ENCODE measurements at places on chromosomes 4 and X.

DNA sequence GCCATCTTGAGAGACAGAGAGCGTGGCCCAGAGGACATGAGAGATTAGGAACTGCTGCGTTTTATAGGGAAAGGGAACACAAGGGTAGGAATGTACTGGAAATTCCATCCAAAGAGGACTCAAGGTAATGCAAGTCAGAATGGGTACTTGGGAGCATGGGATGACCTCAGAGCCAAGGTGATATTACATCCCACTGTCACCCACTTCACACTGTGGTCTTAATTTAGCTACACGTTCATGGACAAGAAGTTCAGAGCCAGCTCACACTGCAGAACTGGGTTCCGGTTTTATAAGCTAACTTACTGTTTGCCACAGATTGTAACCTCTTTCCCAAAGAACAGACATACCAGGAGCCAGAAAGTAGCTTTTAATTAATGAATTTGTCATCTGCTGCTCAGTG lies 244.7 kb downstream of the CBR4 start:
- no peak for DNase-seq

- DNase-seq: no peak
Measured at GRCh38 chr4:152462047-152462446, 73.8 kb downstream of the FBXW7 start.

- DNase-seq: no peak
Measured at GRCh38 chr4:18480928-18481327, 459.4 kb upstream of the LCORL start.

GRCh38 chrX:132165651-132166050 lies 37.8 kb upstream of the FRMD7 start:
- DNase-seq: no peak
